ENCODE measurements at places on chromosomes 6 and 20.

GRCh38 chr6:7052443-7053011 is 55.2 kb upstream of the RREB1 start:
- DNase-seq, result no peak

GRCh38 chr6:79446006-79446405 is 91.2 kb downstream of the LCA5 start:
- no peak for DNase-seq

GRCh38 chr6:90286884-90287488 is 9.7 kb downstream of the BACH2 start:
- no peak for DNase-seq

DNA sequence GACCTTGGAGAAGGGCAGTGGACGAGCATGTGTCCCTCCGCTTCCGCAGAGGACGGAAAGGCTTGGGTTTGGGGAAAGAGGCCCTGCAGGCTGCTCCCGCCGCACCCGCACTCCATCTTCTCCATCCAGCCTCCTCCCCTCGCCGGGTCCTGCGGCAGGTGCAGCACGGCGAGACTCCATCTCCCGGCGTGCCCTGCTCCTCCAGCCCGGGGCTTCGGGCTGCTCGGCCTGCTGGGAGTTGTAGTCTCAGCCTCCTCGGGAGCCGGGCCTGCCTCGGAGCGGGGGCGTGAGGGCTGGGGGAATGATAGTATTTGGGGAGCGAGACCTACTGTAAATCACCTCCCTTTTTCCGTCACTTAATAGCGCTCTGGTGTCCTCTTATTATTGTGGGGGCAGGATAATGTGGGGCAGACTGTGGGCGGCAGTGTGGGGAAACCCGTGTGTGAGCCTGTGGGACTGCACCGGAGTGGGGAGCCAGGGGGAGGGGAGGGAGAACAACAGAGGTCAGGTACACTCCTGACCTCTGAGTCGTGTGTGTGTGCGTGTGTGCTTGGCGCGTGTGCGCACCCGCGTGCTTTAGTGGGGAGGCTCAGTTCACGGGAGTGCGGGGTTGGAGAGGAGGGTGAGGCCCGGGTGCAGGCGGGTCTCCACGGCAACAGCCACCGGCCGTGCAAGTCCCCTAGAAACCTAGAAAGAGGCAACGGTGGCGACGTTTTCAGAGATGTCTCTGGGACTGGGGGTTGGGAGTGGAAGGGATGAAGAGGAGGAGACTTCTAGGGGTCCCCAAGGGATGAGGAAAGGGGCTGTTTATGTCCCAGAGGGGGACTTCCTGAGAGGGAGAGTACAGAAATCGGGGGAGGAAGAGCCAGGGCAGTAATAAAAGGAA is 4.1 kb downstream of the TTBK1 start:
- DNase-seq, result peak; percentile 9

- no peak for DNase-seq
Observed at GRCh38 chr6:165766457-165766856, 103.4 kb upstream of the PDE10A start.
